ENCODE measurements at places on chromosomes 5 and 9.

DNA sequence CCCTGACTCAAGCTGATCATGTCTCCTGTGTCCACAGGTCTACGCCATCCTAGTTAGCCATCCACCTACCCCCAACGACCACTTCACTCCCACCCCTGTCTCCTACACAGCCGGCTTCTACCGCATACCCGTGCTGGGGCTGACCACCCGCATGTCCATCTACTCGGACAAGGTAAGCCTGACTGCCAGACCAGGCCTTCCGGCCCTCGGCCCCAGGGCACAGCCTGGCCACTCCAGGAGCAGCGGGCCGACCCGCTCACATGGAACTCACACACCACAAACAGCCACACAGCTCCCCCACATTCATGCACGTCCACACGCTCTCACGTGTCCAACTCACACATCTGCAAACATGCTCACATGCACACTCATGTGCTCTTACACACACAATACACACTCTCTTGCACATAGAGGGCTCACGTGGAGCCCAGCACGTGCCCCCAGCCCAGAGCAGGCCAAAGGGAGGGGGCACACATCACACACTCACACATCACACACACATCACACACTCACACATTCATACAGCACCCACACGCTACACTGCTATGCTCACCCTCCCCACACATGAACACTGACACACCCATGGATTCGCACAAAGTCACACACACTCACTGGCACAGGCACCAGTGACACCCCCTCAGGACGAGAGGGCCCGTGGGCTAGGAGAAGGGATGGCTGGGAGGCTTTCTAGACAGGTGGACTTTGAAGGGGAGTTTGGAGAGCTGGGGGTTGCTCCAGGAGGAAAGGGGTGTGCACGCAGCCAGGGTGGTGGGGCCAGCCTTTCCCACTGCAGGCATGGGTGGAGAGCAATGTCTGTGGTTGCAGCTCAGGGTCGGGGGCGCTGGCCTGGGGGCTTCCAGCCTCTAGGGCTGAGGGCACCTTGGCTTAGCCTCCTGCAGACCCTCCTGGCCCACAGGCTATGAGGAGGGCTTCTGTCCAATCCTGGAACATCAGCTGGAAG lies 3.3 kb downstream of the GRIN1 start:
- no peak for DNase-seq

DNA sequence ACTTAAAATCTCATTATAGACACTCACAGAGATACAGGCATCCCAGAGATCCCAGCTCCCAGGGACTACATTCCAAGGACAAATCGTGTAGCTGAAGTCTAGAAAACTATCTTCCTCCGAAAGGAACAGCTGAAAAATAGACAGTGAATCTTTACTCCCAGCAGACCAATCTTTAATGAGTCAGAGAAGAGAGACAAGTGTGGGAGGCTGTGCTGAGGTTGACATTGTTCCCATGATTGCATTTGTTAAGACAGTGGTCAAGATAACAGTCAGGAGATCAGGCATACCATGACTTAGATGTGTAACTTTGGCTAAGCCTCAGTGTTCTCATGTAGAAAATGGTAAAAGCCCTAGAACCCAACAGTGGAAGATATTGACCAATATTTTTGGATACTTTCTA lies 120.7 kb downstream of the PAPPA start:
- DNase-seq, result no peak

- no peak for DNase-seq
Measured at GRCh38 chr5:104431981-104432380, 869.4 kb upstream of the NUDT12 start.

DNA sequence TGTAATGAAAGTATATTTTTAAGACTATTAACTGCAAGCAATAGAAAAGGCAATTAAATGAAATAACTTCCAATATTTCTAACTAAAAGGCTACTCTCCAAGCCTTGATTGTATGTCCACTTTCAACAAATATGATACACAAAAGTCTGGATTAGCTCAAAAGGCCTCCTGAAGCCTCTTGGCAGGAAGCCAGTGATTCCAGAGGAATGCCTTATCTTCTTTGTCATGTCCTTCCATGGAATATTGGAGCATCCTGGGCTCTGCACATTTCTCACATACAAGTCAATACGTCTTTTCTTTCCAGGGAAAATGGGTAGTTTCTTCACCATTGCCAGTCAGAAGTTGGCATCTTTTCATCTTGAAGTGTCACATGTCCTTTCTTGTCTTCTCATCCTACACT lies 357.8 kb downstream of the KDM4C start:
- no peak for DNase-seq

DNA sequence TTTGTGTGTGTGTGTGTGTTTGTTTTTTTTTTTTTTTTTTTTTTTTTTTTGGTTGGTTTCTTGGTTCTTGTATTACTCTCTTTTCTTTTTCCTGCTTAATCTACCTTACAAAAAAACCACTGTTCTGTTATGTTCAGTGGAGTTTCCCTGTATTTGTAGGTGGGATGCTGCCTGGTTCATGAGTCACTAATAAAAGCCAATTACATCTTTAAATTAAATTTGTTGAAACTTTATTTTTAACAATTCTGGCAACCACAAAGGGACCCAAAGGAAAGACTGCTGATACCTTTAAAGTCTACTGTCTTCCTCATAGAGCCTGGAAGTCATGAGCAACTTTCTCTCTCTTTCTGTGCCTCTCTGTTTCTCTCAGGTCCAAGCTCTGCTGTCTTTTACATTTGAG lies 29.5 kb upstream of the RNF20 start:
- no peak for DNase-seq

DNA sequence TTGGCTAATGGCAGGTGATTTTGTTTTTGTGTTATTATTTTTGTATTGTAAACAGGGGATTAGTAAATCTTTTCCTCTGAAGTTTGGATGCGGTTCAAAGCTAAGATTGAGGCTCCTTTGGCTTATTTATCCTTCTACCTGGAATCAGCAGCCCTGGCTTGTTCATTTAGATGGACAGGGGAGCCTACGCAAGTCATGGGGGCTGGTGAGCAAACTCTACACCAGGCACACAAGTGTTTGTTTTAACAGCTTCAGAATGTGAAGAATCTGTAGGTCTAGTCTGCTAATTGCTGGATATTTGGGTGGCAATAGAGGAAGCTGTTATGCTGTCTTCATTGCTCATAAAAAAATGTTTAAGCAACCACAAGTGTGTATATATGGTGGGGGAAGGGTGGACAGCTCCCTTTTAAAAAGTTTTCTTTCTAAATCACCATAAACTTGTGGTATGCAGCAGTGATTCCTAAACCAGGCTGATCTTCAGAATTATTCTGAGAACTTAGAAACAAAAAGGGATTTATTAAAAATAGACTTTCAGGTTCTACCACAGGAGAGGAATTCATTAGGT lies 20.7 kb downstream of the ZNF462 start:
- no peak for DNase-seq

- DNase-seq, result no peak
Measured at GRCh38 chr5:153749960-153750359, 259.5 kb downstream of the GRIA1 start.

All from activated gamma-delta T cell (primary cell).